ENCODE measurements at places on chromosomes 11 and 22. TPM values are rescaled to one million over a fixed set of nuclear protein-coding genes. Genes with fewer than 3 reads are reported as not detected.

- DNase-seq = no peak
Observed at GRCh38 chr11:75777461-75778110, 9.0 kb downstream of the DGAT2 start.

GRCh38 chr11:63910675-63911074 lies 6.3 kb downstream of the RCOR2 start:
- no peak for DNase-seq

GRCh38 chr11:66123902-66124301 lies 53.8 kb downstream of the PACS1 start:
- no peak for DNase-seq

- no peak for DNase-seq
Observed at GRCh38 chr11:78656327-78656726, 81.7 kb upstream of the NARS2 start.

DNA sequence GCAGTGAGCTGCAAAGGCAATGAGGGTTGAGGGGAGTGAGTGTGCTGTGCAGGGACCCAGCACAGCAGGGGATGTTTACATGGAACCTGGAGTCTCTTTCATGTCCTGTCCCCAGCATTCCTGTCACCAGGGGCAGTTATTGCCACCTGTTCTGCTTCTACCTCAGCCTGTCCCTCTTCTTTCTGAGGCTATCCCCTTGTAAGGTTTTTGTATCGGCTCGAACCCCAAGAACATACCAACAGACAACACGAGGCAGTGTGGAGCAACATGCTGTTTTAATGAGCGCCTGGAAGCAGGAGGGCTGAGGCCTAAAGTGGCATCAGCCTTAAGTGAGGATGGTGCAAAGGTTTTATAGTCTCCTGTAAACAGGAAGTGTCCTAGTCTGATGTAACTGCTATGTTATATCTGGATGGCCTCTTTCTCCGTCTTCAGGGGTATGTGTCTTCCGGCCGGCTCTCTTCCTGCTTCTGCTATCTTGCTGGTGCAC lies 3.9 kb downstream of the SCGB2A2 start:
- no peak for DNase-seq

GRCh38 chr22:19179497-19180048 lies 1.0 kb upstream of the SLC25A1 start:
- peak; percentile 85 for DNase-seq

DNA sequence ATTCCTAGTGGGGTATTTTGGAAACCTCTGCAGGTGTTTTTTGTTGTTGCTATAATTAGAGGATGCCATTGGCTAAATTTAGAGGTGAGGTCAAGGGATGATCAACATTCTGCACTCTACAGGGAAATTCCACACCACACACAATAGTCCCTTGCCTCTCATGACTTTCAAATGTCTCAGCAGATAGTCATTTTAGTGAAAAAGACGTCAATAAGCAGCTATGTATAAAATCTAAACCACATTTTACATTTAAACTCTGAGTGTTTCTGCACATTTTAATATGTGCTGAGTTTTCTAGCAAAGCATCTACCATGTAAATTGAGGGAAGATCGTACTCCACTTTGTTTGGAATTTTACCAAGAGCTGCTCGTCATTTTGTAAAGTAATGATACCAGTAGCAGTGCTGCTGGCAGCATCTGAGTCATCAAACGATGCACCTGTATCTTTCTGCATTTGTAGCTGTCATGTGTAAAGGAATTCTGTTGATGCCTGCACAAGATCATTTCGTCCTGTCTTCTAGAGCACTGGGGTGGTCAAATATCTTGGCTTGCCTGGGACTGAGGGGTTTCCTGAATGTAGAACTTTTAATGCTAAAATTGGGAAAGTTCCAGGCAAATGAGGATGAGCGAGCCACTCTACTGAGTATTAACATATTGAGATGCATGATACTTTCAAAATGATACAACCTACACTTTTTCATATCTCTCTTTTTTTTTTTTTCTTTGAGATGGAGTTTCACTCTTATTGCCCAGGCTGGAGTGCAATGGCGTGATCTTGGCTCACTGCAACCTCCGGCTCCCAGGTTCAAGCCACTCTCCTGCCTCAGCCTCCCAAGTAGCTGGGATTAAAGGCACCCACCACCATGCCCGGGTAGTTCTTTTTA lies 414.5 kb upstream of the SYN3 start:
- no peak for DNase-seq

- DNase-seq = peak; percentile 68
Observed at GRCh38 chr11:114309517-114309916, 13.3 kb downstream of the NNMT start.

- DNase-seq = no peak
Observed at GRCh38 chr11:134904103-134904790, 492.2 kb upstream of the B3GAT1 start.

- peak; percentile 20 for DNase-seq
Observed at GRCh38 chr22:32389685-32390084, 22.4 kb downstream of the RTCB start.

GRCh38 chr11:76134239-76134638 lies 72.1 kb downstream of the WNT11 start:
- no peak for DNase-seq

DNA sequence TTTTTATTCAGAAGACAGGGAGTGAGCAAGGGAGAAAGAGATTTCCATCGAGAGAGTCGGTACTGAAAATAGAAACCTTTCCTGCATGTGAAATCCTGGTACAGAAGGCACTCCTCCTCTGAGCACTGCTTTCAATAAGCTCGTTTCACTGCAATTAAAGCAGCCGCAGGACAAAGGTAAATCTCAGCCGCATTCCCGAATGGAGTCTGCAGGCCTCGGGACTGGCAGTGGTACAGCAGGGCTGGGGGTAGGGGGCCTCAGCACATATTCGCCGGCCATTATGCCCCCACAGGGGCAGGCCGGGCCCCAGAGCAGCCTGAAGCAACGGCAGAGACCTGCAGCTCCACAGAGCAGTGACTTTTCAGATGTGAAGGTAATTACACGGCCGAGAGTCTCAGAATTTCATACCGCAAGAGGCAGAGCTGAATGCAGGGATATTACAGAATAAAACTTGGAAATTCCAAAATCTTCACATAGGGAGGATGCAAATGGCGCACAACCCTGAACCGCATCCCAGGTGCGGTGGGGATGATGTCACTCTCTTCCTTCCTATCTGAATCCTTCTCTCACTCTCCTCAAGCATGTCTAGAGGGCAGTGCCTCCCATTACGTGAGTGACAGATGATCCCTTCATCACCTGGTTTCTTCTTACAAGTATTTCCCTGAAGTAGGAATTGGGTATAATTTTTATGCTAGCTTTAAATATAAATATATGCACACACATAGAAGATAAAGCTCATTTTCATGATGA lies 622.1 kb downstream of the OPCML start:
- no peak for DNase-seq

GRCh38 chr11:112613051-112613972 lies 347.9 kb upstream of the NCAM1 start:
- DNase-seq = peak; percentile 80

- no peak for DNase-seq
Observed at GRCh38 chr22:48895831-48896765, 931.6 kb downstream of the BRD1 start.

DNA sequence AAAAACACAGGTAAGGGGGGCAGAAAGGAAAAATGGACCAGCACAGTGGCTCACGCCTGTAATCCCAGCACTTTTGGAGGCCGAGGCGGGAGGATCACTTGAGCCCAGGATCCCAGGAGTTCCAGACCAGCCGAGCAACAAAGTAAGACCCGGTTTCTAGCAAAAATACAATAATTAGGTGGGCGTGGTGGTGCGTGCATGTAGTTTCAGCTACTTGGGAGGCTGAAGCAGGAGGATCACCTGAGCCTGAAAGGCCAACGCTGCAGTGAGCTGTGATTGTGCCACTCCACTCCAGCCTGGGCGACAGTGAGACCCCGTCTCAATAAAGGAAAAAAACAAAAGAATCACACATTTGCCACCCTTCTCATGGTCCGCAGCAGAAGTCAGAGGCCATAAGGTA lies 519.4 kb downstream of the BRD1 start:
- no peak for DNase-seq

GRCh38 chr11:9784602-9785315 lies 120.9 kb downstream of the SWAP70 start:
- DNase-seq = peak; percentile 40

DNA sequence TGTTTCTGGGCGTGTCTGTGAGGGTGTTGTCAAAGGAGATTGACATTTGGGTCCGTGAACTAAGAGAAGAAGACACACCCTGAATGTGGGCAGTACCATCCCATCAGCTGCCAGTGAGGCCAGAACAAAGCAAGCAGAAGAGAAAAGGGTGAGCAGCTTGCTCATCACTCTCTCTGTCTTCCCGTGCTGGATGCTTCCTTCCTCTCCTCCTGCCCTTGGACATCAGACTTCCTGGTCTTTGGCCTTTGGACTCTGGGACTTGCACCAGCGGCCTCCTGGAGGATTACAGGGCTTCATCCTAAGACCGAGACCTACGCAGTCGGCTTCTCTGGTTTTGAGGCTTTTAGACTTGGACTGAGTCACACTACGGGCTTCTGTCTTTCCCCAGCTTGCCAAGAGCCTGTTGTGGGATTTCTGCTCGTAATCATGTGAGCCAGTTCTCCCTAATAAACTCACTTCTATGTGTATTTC lies 18.8 kb downstream of the APOL2 start:
- DNase-seq = peak; percentile 36

- DNase-seq = peak; percentile 71
Observed at GRCh38 chr11:66933531-66933930, 24.7 kb downstream of the PC start.

DNA sequence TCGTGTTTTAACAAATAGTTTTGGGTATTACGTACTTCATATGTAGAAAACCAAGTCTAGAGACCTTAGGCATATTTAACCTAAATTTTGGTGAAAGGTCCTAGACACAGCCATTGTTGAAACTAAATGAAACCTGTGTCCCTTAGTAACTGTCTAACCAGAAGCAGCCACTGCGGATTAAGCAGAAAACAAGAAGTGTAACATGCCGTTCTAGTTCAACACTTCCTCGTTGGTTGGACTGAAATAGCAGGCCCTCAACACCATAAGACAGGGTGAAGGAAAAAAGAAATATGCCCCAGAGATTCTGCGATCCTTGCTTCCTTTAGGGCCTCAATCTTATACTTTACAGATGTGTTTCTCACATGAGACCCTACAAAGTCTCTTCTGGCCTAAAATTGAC lies 2.0 kb downstream of the NAA40 start:
- no peak for DNase-seq

DNA sequence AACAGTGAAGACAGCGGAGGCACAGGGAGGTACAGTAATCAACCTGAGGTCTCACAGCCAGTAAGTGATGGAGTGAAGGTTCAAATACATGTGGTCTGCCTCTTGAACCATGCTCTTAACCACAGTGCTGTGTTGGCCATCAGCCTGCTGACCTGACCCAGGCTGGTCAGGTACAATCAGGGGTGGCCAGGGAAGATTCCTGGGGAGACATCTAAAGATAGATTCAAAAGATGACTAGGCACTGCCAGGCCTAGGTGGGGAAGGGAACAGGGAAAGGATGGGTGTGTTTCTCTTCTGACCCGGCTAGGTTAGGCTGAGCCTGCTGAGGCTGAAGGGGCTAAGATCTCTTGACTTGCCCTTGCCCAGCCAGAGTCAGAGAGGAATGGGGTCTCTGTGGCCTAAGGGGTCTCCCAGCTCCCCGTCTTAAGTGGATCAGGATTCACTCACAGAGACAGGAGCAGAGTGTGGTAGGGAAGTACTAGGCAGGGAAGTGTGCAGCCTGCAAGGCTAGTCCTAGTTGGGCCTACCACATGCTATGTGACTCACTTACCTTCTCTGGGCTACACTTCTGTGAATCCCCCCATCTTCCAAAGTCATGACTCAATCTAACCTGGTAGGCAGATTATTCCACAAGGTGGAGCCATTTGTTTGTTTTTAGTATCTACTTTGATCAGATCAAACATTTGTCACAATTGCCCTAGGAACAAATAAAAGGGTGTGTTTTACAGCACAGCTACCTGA lies 10.4 kb upstream of the SREBF2 start:
- peak; percentile 73 for DNase-seq

GRCh38 chr11:60169264-60169915 lies 13.5 kb downstream of the MS4A6A start:
- no peak for DNase-seq

DNA sequence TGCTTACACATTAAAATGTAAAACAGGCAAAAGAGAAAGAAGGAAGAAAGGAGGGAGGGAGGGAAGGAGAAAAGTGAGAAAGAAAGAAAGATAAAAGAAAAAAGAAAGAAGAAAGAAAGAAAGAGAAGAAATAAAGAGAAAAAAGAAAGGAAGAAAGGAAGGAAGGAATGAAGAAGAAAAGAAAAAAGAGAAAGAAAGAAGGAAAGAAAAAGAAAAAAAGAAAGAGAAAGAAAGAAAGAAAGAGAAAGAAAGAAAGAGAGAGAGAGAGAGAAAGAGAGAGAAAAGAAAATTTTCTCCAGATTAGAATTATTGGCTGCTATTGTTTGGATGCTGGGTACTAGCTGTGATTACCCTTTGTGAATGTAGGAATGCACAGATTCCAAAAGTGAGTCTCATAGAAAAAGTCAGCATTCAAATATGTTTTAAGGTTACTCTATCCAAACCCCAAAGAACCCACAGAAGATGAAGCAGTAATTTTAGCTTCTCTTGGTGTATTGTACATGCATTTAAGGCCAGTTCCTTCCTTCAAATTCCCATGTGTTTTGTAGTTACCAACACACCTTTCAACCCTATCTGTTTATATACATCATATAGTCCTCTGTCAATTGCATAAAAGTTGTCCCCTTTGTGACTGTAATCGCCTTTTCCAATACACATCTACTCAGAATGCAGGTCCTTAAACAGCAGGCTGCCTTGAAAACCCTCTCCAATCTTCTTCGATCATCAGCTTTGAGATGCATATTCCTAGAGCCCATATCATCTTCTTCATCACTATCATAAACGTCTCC lies 789 bp upstream of the FAM111A start:
- DNase-seq = peak; percentile 61

DNA sequence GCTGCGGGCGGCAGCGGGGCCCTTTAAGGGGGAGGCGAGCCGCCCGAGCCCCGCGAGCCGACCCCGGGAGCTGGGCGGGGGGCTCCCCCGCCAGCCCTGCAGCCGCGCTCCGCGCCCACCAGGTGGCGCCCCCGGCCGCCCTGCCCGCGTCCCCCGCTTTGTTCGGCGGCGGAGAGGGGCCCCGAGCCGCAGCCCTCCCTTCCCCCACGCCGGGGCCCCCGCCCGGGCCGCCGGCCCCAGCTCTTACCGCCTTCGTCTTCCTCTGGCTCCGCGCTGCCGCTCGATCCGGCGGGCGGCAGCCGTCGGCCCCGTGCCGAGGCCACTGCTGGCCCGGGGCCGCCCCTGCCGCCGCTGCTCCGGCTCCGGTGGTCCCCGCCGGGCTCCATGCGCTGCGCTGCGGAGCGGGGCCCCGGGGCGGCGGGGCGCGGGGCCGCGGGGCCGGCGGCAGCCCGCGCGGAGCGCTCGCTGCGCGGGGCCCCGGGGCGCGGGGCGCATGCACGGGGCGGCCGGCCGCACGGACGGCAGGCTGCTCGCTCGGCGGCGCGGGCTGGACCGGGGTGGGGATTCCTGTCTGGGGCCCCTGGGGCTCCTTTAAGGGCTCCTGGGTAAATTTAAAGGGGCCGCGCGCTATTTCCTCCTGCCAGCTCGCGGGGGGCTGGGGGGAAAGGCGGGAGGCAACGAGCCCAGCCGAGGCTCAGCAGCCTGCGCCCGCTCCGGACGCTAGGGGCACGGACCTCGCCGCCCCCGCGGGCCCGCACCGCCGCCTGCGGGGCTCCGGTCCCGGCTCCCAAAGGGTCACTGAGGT lies at the start of gene ZFTA:
TSS of gene ZFTA (minus strand) at position 539 of the 805 bp plus-strand sequence. CDS start at position 386, 153 bp downstream.
- peak; percentile 55 for DNase-seq

- DNase-seq = no peak
Observed at GRCh38 chr11:16097543-16097942, 258.8 kb downstream of the SOX6 start.

The PIWIL4 gene
- total RNA-seq = 2.7 TPM

The RTN4R gene
- not detected for total RNA-seq

The KIRREL3 gene
- 0.45 TPM for total RNA-seq

The OR56A1 gene
- not detected for total RNA-seq

The FGF19 gene
- not detected for total RNA-seq

The C11orf87 gene
- not detected for total RNA-seq

The NFAM1 gene
- not detected for total RNA-seq
